ENCODE measurements at places on chromosomes 11 and 22.

GRCh38 chr11:20158597-20159257 lies 1.5 kb downstream of the DBX1 start:
- DNase-seq, result no peak

- no peak for DNase-seq
Measured at GRCh38 chr11:36148701-36149100, 140.5 kb downstream of the COMMD9 start.

DNA sequence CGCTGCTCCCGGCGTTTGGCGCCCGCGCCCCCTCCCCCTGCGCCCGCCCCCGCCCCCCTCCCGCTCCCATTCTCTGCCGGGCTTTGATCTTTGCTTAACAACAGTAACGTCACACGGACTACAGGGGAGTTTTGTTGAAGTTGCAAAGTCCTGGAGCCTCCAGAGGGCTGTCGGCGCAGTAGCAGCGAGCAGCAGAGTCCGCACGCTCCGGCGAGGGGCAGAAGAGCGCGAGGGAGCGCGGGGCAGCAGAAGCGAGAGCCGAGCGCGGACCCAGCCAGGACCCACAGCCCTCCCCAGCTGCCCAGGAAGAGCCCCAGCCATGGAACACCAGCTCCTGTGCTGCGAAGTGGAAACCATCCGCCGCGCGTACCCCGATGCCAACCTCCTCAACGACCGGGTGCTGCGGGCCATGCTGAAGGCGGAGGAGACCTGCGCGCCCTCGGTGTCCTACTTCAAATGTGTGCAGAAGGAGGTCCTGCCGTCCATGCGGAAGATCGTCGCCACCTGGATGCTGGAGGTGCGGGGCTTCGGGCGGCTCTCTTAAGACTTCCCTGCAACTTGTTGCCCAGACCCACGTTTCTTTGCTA lies at the start of gene CCND1:
TSS of gene CCND1 (plus strand) at position 162 of the 587 bp plus-strand sequence. CDS start at position 320, 158 bp downstream.
- DNase-seq, result no peak

GRCh38 chr11:359181-359714 lies 10.1 kb upstream of the B4GALNT4 start:
- DNase-seq, result no peak

DNA sequence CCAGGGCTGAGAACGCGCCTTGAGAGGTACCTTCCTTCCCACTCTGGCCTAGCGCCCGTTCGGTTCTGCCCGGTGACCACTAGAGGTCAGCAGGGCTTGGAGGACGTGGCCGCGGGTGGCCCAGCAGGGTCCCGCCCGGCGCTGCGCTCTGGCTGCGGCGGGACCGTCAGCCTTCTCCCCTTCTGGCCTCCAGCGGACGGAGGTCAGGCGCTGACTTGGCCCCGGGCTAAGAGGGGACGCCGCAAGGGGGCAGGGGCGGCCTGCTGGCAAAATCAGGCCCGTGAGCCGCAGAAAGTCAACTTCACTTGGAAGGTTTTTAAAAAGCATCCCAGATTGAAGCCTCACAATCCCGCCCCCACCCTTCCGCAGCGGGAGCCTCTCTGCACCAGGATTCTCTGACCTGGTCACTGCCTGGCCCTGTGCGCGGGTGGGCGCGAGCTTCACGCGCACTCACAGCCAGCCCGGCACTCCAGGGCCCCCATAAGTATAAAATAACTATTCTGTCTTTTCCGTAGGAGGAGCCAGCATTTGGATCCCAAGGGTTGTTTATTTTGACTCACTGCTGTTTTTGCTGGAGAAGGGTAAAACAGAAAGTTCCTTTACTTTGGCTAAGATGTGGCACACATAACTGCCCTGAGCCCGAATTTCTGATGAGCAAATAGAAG lies 23.2 kb upstream of the ZBTB16 start:
- DNase-seq, result no peak

DNA sequence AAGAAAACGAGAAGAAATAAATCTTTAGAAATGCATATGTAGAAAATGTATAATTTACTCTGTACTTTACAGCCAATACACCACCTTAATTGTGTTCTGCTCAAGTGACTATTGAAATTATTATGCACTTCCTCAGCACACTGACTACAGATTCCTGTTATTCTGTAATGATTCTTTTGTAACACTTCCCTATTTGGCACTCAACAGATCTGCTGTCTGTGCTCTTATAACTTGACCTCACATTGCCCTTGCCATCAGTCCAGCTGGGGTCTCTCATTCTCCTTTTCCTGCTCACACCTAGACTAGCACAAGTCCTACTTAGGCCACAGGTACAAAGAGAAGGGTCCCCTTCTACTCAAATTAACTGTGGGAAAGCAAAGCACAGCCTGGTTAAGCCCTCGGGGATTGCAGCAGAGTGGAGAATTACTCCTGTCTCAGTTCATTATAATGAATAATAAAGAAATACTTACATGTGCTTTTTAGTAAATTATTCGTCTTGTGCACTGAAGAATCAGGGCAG lies 860.4 kb downstream of the OPCML start:
- DNase-seq, result no peak

- no peak for DNase-seq
Measured at GRCh38 chr11:44301564-44302271, 8.2 kb downstream of the ALX4 start.

DNA sequence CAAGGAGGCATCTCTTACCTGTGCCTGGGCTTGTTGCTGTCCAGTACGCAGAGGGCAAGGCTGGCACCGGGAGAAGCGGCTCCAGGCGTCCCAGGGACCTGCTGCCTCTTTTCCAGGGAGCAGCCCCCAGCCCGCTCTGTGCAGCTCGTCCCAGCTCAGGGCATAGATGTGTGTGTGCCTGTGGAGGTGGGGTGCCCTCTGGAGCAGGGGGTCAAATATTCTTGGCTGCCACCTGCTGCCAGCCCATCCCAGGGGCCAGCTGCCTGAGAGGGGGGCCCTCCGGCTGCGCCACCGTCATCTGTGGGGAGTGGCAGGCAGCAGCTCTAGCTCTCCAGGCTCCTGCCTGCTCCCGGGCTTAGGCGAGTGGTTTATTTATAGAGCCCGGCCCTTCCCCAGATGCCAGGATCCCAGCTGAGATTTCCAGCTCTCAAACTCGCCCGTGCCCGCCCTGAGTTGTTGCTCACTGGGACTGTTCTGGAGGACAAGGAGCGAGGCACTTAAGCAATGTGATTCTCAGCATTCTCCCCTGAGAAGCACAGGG lies 87.5 kb downstream of the RTL6 start:
- DNase-seq, result no peak

DNA sequence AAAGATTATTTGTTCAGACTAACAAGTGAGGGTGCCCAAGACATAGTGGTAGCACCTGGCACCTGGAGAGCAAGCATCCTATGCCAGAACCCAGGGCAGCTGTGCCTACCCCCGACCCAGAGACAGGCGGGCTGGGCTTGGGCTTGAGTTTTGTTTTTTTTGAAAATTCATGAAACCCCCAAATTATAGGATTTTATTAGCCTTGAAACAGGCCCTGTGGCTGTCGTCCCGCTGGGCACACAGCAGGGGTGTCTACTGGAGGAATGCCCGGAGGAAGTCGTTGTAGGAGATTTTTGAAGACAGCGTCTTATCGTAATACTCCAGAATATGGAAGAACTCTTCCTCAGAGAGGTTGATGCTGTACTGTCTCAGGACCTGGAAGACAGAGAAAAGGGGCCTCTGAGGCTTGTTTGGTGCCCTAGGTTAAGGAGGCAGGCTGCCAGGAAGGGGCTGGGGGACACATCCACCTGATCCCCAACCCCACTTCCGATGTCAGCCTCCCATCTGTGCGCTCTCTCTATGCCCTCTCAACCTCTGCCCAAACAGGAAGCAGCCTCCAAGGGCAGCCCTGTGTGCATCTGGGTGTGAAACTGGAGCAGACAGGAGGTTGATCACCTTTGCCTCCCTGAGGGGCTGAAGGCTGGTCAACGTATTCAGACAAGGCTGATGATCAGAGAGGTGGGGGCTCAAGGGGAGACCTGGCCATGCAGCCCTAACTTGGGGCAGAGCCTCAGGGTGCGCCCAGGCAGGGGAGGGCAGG lies 117.0 kb downstream of the MPPED1 start:
- DNase-seq, result no peak

DNA sequence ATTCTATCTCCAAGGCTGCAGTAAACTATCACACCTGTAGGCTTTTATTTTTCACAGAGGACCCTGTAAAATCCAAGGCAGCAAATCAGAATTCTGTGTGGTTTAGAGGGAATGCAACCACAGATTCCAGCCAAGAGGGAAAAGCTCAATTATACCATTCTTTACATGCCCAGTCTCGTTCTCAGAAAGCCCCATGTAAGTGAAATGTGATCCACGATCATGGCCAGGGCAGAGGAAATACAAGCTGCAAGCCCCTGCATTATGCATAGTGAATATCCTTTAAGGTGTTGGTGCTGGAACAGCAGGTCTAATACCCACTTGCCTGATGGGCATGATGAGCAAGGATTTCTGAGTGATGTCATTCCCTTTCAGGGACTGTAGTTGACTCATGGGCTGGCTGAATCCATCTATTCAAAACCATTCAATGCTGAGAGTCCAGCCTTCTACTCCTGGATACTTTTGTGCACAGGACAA lies 198.7 kb upstream of the MTMR2 start:
- DNase-seq, result no peak

- DNase-seq, result no peak
Measured at GRCh38 chr11:115990004-115990447, 485.8 kb upstream of the CADM1 start.

DNA sequence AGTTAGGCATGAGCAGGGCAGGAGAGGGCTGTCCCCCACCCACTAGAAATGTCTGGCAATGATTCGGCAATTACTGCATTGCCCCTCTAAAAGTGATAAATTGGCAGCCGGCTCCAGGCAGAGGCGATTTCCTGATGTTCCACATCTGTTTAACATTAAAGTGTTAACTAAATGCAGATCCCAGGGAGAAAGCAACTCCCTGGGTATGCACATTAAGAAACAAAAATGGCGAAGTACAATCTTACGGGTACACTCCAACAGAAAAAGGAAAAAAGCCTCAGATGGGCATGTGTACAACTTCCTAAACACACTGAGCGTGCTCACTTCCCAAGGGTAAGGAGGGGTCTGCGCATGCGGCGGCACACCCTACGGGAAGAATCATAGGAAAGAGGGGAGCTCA lies 314.4 kb downstream of the CASP12 start:
- DNase-seq, result no peak

DNA sequence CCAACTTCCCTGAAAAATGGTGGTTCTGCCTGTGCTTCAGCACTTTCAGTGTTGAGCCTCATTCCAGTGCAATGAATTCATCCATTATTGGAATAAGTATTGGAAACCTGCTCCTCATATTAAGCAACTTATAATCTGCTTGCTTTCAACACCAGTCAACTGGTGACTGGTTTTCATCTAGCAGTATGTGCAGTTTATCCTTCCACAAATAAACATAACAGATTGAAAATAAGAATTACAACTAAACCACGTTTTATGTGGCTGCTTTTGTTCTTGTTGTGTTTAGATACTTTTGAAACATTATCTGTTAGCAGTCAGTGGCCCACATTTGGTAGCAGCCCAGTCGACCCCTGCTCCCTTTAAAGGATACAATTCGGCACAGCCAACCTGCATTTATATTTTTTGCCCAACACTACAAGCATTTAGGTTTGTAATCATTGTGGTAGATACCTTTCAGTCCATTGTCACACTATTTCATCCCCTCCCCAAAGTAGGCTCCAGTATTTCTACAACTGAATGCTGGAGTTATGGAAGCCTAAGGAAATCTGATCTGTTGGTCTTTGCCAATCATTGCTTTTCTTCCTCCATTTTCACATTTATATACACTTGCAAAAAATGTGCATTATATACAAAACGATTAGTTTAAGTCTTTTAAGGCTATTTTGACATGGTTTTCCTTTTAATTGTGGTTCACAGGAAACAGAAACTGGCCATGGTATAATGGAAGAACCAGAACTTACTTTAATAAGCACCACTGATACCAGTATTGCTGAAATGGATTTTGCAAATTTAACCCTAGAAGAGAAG lies 13.1 kb downstream of the TAF1D start:
- DNase-seq, result no peak

DNA sequence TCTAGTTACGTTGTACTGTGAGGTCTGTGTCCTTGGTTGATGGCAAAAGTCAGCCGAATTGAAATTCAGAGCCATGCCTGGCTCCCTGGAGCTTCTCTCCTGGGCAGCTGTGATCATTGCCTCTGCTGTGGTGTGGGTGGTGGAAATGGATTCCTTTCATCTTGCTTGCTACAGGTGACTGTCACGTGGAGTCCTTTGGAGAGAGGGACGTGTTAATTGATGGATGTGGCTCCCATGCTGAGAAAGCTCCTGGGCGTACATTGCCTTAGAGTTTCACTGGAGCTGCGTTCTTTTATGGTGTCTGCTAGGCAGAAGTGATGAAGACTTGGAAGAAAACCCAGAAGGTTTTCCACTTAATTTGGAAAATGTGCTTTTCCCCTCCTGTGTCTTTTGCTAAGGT lies 41.9 kb upstream of the PPP6R3 start:
- DNase-seq, result no peak

DNA sequence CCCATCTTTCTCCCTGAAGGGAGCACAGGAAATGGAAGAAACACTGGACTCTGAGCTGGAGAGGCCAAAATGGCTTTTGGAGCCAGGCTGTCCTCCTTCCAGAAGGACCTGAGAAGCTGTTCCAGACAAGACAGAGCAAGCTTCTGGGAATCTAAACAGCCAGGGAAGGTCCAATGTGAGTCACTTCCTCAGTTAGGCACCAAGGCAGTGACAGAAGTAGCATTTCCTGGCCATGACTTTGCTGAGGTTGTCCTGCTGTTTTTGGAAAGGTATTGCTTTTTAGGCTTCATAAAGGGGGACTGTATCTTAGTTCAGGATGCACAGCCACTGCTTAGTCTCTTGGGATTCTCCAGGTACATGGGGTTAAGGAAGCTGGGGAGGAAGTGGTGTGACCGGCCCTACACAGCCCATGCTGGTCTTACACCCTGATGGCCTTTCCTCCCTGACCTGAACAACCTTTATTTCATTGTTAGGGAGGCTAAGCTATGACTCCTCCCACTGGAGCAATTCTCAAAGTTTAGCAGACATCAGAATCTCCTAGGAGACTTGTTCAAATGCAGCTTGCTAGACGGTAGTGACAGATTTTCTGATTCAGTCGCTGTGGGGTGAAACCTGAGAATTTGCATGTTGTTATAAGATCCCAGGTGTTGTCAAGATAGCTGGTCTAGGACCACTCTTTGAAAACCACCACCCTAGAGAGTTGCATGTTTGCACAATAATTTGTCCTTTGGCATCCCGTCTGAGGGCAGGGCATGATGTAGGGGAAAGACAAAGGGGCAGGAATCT lies 6.8 kb upstream of the INSC start:
- DNase-seq, result no peak

GRCh38 chr11:23405350-23405937 lies 545.2 kb upstream of the CCDC179 start:
- no peak for DNase-seq

DNA sequence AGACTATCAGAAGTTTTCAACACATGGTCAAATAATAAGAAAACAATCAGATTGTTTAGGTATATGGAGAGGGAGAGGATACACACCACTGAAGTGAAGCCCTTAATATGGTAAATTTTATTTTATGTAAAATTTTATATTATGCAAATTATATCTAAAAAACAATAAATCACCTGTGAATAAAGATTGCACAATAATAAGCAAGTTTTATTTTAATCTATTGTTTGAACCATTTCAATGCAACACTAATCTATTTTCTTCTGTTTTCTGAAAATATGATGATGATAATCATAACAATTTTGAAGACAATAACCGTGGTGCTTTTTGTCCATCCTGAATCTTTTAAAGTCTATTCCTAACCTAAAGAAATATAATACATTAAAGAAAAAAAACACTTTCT lies 1473.5 kb upstream of the TENM4 start:
- no peak for DNase-seq

- DNase-seq, result no peak
Measured at GRCh38 chr11:59271247-59271755, 58.6 kb upstream of the MPEG1 start.

GRCh38 chr11:68002575-68002937 lies 1.3 kb downstream of the UNC93B1 start:
- DNase-seq, result no peak

Data from stimulated activated CD8-positive, alpha-beta memory T cell treated with anti-CD3 and anti-CD28 coated beads, Interleukin-4, amount 100 ng/mL, for 1 hour (primary cell).